Frontal cortex (tissue), 4 donors: ENCODE measurements at places on chromosomes 4 and X.

DNA sequence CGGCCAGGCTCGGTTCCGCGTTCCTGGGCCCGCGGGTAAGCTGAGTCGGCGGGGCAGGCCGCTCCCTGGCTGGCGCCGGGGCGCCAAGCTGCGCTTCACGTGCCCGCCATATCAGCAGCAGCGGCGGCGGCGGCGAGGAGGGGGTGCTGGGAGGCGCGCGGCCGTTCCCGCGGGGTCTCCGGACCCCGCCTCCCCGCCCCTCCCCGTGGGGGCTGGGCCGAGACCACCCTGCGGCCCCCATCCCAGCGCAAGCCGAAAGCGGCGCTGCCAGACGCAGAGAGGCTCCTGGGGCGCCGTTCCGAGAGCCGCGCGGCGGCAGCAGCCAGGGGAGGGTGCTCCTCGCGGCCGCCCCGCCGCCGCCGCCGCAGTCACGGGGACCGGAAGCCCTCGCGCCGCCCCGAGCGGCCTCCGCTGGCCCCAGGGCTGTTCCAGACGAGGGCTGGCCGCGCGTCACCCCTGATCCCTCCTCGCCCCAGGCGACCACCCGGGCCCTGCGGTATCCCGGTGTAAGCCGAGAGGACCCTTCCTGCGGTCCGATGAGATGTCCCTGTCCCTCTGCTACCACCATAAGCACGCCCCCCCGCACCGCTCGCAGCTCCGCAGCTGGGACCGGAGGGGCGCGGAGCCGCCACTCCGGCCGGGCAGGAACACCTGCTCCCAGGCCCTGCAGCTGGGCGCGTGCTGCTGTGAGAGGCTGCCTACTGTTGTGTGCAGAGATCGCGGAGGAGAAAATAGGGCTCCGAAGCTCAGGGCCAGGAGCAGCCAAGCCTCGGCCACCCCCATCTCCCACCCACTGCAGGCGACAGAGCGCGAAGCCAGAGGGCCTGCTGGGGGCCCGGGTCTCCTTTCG is 7.5 kb upstream of the BCOR start:
- DNase-seq = peak; percentile 74

DNA sequence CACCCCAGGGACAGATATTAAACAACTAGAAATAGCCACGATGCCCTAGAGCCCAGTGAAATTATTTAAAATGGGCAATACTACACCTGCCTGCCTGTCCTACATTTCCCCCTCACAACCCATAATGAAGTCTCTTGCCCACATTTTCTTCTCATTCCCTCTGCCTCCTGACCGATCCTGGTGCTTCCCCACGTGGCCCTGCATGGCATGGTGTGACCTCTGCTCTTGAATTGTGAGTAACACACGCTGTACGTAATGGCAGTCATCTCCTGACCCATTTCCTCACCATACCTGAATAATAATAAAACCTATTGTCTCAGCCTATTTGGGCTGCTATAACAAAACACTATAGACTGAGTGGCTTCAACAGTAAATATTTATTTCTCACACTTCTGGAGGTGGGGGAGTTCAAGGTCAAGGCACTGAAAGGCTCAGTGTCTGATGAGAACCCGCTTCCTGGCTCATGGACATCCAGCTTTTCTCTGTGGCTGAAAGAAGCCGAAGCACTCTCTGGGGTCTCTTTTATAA is 77.0 kb upstream of the ENPP6 start:
- no peak for DNase-seq

- no peak for DNase-seq
These were observed 41.9 kb upstream of the RELL1 start for GRCh38 chr4:37728064-37728463.

DNA sequence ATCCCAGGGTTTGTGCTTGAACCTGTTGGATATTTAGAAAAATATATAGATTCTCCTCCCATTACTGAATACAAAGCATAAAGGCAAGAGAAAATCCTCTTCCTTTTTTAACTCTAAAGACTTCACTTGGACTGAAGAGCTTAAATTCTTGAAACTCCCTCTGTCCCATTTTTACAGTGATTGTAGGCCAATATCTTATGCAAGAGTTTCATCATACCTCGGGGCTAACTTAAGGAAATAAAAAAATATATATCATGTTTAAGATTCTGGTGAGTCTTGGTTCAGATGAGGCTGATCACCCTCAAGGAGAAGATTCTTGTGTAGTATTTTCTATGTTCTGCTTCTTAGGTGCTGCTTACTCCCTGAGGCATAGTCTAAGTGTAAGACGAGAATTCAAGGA is 1449.6 kb downstream of the C4orf33 start:
- no peak for DNase-seq

- no peak for DNase-seq
These were observed 59.8 kb downstream of the ANK2 start for GRCh38 chr4:113109106-113109718.

GRCh38 chrX:25858273-25858880 is 279.8 kb upstream of the MAGEB18 start:
- no peak for DNase-seq

- DNase-seq = no peak
These were observed 245.3 kb downstream of the HS3ST1 start for GRCh38 chr4:11183356-11183740.

DNA sequence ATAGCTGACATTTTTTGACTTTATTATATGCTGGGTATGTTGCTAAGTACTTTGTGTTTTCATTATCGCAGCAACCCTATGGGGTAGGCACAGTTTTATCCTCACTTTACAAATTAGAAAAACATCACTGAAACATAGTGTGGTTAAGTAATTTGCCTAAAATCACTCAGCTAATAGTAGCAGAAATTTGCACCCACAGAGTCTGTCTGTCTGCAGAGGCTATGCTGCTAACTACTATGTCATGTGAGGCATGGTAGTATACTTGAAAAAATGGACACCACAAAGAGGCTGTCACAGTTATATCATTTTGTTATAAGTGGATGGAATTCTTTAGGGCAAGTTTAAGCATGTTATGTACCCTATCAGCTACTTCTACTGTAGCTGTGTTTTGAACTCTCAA is 69.0 kb downstream of the STAG2 start:
- no peak for DNase-seq

GRCh38 chr4:117621673-117622072 is 412.6 kb upstream of the NDST3 start:
- no peak for DNase-seq

- DNase-seq = no peak
These were observed 1040.7 kb downstream of the RAPGEF2 start for GRCh38 chr4:160143574-160143973.

GRCh38 chrX:3962511-3963311 is 249.3 kb upstream of the PRKX start:
- DNase-seq = peak; percentile 5

GRCh38 chr4:168920441-168921065 is 89.5 kb downstream of the CBR4 start:
- no peak for DNase-seq

DNA sequence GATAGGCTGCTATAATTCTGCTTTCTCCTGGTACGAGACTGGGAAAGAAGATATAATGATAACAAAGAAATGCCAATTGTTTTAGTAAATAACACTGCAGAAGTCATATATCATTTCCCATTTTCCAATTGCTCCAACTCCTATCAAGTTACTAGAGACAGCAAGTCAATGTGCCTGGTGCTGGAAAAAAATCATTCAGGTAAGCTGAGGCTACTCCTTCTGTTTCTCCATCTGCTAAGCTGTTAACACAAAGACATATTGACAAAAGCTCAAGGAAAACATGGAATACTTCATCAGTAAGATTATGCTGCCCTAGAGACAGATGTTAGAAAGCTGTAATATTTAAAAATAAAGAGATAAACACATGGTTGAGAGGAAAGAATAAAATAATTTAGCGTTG is 10.0 kb downstream of the NAA11 start:
- no peak for DNase-seq

- DNase-seq = no peak
These were observed 1697.8 kb upstream of the IGFBP7 start for GRCh38 chr4:58807843-58808615.

GRCh38 chr4:165631208-165631894 is 241.7 kb upstream of the TLL1 start:
- DNase-seq = no peak

GRCh38 chrX:111259559-111259958 is 10.7 kb downstream of the CAPN6 start:
- DNase-seq = no peak

DNA sequence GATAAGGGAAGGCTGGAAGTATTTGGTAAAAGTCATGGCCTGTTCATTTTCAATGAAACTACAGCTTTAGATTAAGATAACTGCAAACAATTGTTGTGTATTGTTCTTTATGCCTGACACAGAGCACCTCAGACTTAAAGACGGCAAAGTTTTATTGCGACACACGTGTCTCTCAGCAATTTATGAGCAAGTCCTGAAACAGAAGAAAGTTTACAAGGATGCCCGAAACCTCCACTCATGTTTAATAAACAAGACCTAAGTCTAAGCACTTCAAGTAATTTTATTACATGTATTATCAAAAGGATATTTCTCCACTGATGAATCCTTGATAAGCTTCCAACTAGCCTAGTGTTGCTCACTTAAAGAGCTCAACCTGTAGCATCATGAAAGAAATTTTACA is 51.0 kb downstream of the DHX15 start:
- no peak for DNase-seq

GRCh38 chr4:37392521-37393255 is 148.1 kb downstream of the NWD2 start:
- DNase-seq = peak; percentile 14

DNA sequence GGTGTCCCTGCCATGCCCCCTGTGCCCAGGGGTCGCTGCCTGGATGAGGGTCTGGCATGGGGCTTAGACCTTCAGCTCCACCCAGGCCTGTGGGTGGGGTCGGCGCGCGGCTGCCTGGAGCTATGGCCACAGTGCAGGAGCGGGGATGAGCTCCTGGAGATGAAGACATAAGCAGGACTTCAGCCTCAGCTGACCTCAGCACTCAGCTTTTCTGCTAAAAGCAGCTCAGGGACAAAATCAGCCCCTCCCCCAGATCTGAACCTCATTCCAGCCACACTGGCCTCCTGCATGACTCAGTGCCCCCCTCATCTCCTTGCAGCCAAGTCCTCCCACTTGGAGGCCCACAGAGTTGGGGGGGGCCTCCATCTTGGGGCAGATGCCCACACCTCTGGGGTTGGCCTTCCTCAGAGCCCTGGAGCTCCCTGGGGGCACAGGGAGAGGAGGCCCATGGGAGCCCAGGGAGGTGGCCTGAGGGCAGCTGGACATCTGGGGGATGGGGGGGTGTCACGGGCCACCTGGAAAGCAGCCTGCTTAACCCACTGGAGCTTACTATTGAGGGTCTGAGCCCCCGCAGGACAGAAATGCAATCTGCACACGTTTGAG is 19.4 kb upstream of the CPLX1 start:
- DNase-seq = no peak

- no peak for DNase-seq
These were observed 74.2 kb upstream of the EGFL6 start for GRCh38 chrX:13495232-13495631.

GRCh38 chr4:89257376-89257775 is 50.2 kb downstream of the GPRIN3 start:
- DNase-seq = no peak

- DNase-seq = no peak
These were observed 402.5 kb downstream of the RAPGEF2 start for GRCh38 chr4:159505266-159505975.

DNA sequence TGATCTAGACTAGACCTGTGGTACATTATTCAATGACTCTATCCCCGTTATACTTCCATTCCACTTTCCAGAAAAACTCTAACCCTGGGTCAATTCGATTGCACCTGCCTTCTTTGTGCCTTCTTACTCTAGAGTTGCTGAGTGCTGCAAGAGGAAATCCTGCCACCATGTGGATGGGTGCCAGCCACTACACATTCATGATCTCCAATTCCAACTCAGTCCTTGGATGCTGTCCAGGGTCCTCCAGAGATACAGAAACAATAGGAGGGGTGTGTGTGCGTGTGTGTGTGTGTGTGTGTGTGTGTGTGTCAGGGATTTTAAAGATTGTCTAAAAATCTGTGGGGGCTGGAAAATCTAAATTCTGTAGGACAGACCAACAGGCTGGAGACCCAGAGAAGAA is 42.9 kb upstream of the INTS6L start:
- peak; percentile 1 for DNase-seq

DNA sequence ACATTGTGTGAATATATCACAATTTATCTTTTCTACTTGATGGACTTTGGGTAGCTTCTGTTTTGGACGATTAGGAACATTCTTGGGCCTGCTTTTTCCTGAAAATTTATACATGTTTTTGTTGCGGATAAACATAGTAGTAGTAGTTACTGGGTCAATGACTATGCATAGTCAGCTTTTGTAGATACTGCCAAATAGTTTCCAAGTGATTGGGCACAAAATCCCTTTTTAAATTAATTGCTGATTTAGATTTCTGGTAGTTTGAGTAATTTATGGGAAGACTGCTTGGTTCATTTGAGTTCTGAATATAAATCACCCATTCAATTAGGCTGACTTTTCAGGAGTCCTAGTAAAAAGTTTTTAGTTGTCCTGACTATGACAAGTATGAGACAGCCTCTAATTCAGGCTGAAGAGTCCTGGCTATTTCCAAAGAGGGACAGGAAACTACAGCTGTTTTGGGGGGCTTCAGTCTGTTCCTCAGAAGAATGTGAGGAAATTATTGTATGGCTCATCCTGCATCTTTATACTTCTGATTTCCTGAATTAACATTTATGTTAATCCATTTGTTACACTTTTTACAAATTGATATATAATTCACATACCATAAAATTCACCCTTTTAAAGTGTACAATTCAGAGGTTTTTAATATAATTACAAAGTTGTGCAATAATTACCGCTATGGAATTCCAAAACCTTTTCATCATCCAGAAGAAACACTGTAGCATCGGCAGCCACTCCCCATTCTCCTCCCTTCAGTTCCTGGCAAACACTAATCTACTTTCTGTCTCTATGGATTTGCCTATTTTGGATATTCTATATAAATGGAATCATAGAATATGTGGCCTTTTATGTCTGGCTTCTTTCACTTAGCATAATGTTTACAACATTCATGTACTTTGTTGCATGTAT is 14.2 kb downstream of the LRP2BP start:
- DNase-seq = no peak

DNA sequence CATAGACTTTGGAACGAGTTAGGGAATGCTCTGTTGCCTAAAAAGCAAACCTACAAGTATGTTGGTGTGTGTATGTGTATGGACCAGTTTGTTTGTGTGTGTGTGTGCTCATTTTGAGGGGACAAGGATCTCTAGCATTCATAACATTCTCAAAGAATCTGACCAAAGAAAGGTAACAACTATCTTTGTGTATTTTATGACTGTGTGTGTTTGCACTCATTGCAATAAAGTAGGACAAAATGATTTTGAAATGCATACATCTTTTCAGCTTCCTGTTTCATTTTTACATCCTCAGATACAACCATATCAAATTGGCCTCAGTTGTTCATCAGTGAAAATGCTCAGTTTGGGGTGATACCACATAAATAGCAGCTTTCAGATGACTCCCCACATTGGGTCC is 8.3 kb upstream of the XK start:
- no peak for DNase-seq

GRCh38 chrX:121333942-121334341 is 286.5 kb downstream of the GLUD2 start:
- DNase-seq = no peak

- DNase-seq = no peak
These were observed 104.7 kb upstream of the SORBS2 start for GRCh38 chr4:185916683-185917082.
